Suprapubic skin (tissue), 4 donors: ENCODE measurements at places on chromosomes 16 and 17. TPM values are rescaled to one million over a fixed set of nuclear protein-coding genes. Genes with fewer than 3 reads are reported as not detected.
A peak's percentile ranks its signal among the peaks of the same experiment; 100 is the strongest.

DNA sequence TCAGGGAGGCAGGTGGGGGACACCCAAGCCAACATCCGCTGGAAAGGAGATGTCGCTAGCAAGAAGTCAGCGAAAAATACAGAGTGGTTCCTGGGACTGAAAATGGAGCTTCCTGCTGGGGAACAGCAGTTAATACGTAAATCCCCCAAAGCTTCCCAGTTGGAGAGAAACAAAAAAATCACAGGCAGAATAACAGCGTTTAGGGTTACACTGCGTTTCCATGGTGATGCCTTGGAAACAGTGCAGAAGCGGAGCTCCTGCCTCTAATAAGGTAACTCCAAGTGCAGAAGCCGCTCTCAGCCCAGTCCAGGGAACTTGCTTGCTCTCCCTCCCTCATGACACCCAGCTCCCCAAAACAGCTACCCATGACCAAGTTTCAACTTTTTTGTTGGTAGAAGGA is 73.4 kb downstream of the PLD6 start:
- peaks cover 93% of the 10 kb centered on the region for H3K36me3 ChIP-seq
- H3K4me3 ChIP-seq = no peak overlapping the region
- H3K27me3 ChIP-seq = no peaks in the 10 kb centered on the region
- no peak overlapping the region for H3K27ac ChIP-seq
- peaks cover 10% of the 10 kb centered on the region for H3K4me1 ChIP-seq
- no peak for DNase-seq

CMTM2 gene
- total RNA-seq = not detected

DNA sequence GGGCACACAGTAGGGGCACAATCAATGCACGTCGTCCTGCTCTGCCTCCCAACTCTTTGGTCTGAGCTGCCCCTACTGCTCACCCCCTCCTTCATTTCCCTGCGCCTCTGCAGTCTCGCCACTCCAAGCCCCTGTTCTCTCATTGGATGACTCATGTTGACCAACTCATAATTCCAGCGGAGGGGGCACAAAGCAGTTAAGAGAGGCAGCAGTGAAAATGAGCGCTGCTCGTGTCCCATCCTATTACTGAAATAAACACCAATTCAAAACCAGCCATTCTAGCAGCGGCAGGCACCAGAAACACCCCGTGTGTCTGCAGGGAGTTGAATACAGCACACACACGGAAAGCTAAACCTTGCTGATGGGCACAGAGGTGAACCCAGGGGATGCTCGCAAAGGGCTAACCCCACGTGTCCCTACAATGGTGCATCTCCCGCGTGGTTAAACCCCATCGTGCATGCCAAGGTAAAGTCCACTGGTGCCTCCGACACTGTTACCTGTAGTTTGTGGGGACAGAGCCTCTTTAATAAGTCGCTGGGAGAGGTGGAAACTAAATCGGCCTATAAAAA is 310.4 kb downstream of the XYLT1 start:
- H3K4me3 ChIP-seq = no peak overlapping the region
- DNase-seq = no peak
- no peaks in the 10 kb centered on the region for H3K4me1 ChIP-seq
- H3K27ac ChIP-seq = no peak overlapping the region
- H3K36me3 ChIP-seq = peaks cover 7% of the 10 kb centered on the region
- no peaks in the 10 kb centered on the region for H3K27me3 ChIP-seq

MYOCD gene
- 2.8 TPM for total RNA-seq

DNA sequence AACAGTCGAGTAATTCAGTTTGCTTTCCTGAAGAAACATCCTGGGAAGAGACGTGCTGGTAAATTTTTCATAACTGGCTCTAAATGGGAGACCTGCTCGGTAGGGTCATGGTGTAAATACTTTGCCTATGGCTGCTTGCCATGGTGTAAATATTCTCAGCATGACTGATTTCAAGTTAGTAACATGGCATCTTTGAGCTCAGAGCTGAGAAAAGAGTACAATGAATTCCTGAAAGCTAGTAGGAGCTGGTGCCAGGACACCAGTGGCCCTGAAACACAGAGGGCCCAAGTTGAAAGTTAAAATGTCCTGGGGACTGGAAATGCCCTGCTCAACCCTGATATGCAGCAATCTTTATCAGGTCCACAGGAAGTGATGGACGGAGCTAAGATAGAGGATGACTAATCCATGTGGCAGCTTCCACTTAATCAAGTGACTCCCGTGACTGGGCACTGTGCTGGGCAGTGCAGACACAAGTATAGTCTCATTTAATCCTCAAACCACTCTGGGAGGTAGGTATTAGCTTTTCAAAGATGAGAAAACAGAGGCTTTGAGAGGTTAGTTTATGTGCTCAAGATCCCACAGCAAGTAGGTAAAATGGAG is 130.1 kb upstream of the ADAMTS18 start:
- no peaks in the 10 kb centered on the region for H3K36me3 ChIP-seq
- H3K4me1 ChIP-seq = no peaks in the 10 kb centered on the region
- H3K27ac ChIP-seq = no peak overlapping the region
- DNase-seq = no peak

DNA sequence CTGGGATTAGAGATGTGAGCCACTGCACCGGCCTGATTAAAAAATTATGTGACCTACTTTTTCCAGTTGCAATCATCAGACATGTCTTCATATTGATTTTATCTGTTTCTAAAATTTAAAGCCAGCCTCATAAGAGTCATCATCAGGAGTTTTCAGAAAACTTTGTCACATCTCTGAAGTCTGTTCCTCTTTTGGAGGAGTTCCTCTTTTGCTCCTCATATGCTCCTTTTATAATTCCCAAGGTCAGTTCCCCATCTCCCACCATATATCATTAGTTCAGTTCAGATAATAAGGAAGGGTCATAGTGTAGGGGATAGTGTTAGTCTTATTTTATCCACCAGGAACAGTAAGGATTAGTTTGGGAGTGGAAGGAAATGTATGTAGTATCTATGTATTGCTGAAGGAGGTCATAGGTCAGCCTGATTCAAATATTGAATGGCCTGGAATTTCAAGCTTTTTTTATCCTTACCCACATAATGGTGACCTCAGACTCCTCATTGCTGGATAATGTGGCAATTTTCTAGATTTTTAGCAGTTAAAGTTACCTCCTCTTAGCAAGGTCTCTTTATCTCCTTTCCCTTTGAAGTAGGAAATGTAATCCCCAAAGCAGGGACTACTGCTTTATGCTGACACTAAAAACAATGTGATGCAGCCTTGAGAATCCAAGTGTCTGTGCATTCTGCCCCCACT is 13.8 kb upstream of the DUSP14 start:
- no peak overlapping the region for H3K4me3 ChIP-seq
- peaks cover 43% of the 10 kb centered on the region for H3K4me1 ChIP-seq
- DNase-seq = no peak
- H3K27ac ChIP-seq = peak overlapping the region; percentile 65
- H3K27me3 ChIP-seq = no peaks in the 10 kb centered on the region

DNA sequence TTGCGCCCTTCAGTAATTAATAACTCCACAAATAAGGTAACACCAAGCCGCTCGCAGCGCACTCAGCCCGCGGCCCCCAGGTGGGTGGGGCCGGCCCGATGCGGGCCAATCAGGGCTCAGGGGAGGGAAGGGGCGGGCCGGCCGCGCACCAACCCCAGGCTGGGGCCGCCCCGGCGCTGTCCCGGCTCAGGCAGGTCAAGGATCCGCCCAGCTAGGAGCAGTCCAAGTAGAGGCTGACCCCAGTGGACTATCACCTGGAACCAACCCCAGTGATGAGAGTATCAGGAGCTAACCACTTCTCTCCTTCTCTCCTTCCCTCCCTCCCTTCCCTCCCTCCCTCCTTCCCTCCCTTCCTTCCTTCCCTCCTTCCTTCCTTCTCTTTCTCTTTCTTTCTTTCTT is 110.8 kb downstream of the C16orf78 start:
- H3K27ac ChIP-seq = no peak overlapping the region
- peaks cover 3% of the 10 kb centered on the region for H3K27me3 ChIP-seq
- DNase-seq = peak; percentile 72
- no peaks in the 10 kb centered on the region for H3K36me3 ChIP-seq
- peaks cover 11% of the 10 kb centered on the region for H3K4me1 ChIP-seq
- H3K4me3 ChIP-seq = peak overlapping the region; percentile 29

KRT33A gene
- 12.5 TPM for total RNA-seq

CCDC144A gene
- 1.2 TPM for total RNA-seq

CCDC57 gene
- total RNA-seq = 18.2 TPM

DNA sequence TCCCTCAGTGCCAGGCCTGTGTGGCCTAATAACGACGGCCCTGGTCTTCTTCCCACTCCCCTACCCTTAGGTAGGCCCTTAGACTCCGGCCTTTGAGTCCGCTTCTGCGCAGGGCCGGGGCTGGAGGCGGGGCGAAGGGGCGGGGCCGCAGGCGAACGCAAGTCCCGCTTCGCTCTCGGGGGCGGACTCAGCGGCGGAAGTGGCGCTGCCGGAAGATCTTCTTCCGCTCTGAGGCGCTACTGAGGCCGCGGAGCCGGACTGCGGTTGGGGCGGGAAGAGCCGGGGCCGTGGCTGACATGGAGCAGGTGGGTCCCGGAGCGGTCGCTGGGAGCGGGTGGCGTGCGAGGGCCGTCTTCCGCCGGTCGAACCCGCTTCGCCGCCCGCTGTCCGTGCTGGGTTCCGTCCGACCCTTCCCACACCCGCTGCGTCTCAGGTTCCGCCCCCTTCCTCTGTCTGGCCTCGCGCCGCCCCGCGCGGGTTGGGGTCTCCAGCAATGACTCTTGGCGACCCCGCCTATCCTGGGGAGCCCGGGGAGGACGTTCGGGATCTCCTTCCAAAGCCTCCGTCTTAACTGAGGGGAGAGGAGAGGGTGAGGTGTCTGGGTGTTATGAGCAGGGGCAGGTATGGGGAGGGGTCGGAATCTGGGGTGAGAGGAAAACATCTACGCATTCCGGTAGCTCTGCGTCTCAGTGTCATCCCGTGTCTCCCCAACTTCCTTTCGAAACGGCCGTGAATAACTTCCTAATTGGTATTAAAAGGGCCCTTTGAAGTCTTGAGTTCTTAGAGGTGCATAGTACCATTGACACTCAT is at the start of gene STARD3:
Gene STARD3, plus strand, starts transcription at position 218 of the 810 bp plus-strand sequence. CDS start 16,388 bp downstream, outside the sequence.
- H3K27me3 ChIP-seq = peaks cover 2% of the 10 kb centered on the region
- peaks cover 66% of the 10 kb centered on the region for H3K4me1 ChIP-seq
- H3K4me3 ChIP-seq = peak within 1 kb of the TSS; percentile 78
- H3K27ac ChIP-seq = peak within 1 kb of the TSS; percentile 90
- peak; percentile 95 for DNase-seq
- no peaks in the 10 kb centered on the region for H3K36me3 ChIP-seq
